ENCODE measurements at places on chromosomes 5 and 9.
A peak's percentile ranks its signal among the peaks of the same experiment; 100 is the strongest.

- no peak for DNase-seq
Measured at GRCh38 chr5:120052916-120053828, 410.9 kb upstream of the PRR16 start.

GRCh38 chr9:68507130-68507805 is 33.4 kb downstream of the TMEM252 start:
- DNase-seq = no peak

GRCh38 chr9:100595391-100596199 is 17.7 kb downstream of the CAVIN4 start:
- DNase-seq = peak; percentile 60

- DNase-seq = no peak
Measured at GRCh38 chr9:128523199-128523925, 18.8 kb downstream of the GLE1 start.

DNA sequence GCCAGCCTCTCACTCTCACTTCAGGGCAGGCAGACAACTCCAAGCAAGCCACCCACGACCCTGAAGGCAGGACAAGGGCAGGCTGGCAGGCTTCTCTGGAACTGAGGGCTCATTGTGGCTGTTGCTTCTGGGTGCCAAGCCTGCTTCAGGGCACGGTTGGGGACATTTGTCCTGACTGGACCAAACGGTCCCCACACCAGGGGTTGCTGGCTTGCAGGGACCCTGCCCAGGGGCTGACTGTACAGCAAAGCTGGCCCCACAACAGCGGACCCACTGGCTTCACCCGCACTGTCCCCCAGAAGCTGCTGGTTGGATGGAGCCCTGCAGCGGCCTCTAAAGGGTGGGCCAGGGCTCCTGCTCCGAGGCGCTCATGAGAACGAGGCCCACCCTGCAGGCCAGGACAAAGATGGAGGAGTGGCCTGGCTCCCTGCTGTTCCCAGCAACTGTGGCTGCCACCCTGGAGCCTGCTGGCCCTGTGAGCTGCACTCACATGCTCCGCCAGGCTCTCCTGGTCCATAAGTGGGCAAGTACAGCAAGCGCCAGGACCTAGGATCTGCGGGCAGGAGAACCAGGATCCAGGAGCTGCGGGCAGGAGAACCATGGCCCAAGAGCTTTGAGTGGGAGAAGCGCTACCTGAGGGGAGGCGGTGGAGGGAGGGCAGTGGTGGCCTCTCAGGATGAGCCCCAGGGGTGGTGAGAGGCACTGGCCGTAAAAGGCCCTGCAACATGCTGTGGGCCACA is 34.4 kb upstream of the NSMF start:
- no peak for DNase-seq

DNA sequence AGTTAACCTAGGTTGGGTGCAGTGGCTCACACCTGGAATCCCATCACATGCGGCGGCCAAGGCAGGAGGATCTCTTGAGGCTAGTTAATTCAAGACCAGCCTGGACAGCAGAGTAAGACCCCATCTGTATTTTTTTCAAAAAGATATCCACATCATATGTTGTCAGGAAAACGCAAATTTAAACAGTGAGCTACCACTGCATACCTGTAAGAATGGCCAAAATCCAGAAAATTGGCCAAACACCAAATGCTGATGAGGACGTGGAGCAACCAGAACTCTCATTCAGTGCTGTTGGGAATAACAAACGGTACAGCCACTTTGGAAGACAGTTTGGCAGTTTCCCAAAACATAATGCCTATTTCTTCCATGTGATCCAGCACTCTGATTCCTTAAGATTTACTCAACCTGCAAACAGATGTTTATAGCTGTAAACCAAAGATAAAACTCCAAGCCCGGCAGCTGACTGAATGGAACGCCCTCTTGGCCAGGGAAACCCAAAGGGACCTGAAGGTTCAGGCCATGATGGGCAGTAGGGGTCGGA is 12.4 kb downstream of the CEL start:
- no peak for DNase-seq

DNA sequence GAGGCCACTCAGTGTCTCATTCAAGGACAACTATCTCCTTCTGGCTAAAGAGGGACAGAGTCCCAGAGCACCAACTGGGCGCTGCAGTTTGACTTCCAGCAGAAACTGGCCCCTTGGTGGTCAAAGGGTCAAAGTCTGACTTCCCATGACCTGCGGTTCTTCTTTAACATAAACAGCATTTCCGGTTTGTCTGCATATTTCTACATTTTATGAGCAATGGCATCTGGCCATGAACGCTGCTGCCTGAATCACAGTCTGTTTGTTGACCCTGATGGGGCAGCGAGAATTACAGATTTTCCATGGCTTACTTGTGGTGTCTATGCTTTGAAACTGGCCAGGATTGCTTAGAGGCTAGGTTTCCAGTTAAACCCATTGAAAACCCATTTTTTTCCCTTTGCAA is 1.3 kb downstream of the TNFSF15 start:
- no peak for DNase-seq

GRCh38 chr9:114884787-114885452 is 45.5 kb downstream of the TNFSF8 start:
- DNase-seq = no peak

DNA sequence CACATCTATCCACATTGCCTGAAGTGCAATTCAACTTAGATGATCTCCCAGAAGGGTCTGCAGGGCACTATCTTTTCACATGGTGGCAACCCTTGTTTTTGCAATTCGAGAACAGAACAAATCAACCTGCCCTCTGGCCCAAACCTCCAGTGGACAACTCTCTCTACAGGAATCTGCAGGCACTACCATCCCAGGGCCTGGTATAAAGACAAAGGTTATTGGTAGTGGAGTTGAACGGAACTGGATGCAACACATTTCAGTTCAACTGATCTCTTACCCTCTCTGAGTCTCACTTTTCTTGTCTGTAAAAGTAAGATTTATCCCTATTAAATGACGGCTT is 153.2 kb upstream of the EGFLAM start:
- DNase-seq = no peak

- DNase-seq = no peak
Measured at GRCh38 chr5:14415698-14416074, 165.9 kb upstream of the OTULINL start.

GRCh38 chr9:80144856-80145255 is 573.1 kb downstream of the TLE4 start:
- no peak for DNase-seq

GRCh38 chr5:103021314-103021713 is 98.6 kb downstream of the GIN1 start:
- DNase-seq = no peak

- DNase-seq = no peak
Measured at GRCh38 chr9:117081641-117082317, 333.1 kb downstream of the ASTN2 start.

- no peak for DNase-seq
Measured at GRCh38 chr5:32283061-32283460, 29.7 kb downstream of the MTMR12 start.

DNA sequence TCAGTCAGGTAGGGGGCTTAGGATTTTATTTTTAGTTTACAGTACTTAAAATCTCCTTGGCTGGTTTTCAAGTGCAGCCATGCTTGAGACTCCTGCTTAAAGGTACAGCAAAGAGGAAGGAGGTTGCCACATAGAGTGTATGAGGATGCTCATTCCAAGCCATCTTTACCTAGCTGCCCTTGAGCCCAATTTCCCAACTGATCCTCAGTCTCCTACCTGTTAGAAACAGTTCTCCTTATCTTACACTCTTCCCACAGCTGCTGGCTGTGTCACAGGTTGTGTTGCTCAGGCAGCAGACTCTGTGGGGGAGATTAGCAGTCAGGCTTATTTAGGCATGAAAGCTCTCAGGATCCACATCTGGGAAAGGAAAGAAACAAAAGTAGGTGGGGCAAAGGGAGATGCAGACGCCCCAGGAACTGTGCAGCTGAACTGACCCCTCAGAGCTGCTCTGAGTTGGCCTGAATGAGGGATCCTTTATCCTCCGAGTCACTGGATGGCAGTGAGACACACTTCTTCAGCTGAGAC is 95.1 kb downstream of the NMUR2 start:
- no peak for DNase-seq

GRCh38 chr9:90044710-90045151 is 439.9 kb downstream of the GADD45G start:
- DNase-seq = no peak

DNA sequence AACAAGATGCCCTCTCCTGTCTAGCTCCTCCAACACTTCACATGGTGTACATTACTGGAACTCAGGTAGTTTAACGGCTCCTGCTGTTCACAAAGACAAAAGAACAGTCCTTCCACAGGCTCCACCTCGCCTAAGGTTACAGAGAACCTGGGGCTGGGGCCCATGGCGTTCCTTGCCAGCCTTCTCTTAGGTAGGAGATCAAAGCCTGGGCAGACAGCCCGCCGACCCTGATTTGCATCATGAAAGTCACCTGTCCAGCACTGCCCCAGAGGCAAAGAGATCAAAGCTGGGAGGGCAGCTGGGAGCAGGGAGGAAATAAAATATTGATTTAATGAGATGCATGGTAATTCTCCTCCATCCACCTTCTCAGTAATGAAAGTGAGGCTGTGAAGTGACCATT is 115.0 kb upstream of the SLIT3 start:
- no peak for DNase-seq

GRCh38 chr5:130138406-130139045 is 234.3 kb downstream of the CHSY3 start:
- no peak for DNase-seq

DNA sequence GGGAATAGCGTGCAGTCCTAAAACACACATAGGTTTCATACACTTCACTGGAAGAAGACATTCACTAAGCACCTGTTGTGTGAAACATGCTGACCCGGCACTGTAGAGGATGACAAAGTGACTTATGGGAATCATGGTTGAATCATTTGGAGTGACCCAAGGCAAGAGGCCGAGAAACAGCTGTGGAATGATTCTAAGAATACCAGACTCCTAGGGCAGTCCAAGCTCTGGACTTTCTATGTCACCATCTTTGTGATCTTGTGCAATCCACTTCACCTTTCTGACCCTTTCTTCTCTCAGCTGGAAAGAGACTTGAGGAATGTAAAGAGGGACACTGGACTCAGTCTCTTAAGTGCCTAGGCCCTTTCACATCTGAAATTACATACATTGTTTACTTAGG is 13.1 kb downstream of the MSANTD3 start:
- DNase-seq = no peak

DNA sequence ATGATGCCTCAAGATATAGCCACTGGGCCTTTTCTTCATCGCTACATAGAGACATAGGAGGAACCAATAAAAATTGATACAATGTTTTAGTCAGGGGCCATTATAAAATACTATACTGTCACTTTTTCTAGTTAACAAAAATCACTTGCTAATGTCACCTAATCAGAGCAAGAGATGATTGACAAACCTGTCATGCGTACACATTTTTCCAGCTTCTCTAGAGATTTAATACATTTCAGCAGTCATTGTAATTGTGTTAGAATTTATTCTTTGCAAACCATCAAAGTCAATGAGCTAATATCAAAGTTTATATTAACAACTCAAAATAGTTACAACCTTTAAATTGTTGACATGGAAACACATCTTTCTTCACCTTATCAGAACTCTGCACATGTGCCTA is 513.6 kb upstream of the SEMA6A start:
- DNase-seq = no peak

DNA sequence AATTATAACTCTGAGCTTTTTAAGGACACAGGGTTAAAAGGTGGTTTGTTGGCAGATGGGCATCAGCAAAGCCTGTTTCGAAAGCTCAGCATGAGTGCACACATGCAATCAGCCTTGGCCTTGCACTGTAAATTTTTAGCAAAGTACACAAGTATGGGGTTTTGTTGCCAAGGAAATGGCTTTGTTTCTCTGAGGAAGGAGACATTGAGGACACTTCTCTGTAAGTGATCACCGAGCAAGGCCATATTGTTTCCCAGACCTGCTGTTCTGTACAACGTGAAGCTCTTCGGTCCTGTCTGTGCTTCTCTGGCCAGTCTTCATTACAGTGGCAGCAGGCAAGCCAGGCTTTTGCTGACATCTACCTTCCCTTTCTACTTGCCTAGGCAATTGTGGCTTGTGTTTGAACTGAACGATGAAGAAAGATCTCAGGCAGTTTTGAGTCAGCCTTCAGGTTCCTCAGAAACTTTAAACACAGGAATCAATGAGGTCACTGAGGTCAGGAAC is 27.9 kb upstream of the GLRX start:
- no peak for DNase-seq

DNA sequence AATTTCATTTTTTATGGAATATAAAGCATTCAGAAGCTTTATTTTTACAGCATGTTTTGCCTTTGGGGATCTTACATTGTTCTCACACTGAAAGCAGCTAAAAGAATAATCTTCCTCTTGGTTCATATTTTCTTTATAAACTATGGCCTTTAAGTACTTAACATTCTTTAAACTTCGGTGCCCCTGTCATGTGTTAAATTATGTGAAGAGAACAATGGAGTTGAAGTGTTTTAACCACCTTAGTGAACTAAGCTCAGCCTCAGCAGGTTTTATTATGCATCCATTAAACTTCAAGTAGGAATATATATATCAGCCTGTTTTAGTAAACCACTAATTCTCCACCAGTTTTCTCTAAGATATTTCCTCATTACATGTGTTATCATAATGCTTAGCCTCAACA is 371.4 kb upstream of the CDH18 start:
- DNase-seq = no peak

GRCh38 chr9:89945133-89945532 is 340.3 kb downstream of the GADD45G start:
- no peak for DNase-seq

GRCh38 chr5:153122403-153122802 is 368.1 kb upstream of the GRIA1 start:
- DNase-seq = no peak

GRCh38 chr5:42250-42649 is 49.7 kb upstream of the PLEKHG4B start:
- no peak for DNase-seq

DNA sequence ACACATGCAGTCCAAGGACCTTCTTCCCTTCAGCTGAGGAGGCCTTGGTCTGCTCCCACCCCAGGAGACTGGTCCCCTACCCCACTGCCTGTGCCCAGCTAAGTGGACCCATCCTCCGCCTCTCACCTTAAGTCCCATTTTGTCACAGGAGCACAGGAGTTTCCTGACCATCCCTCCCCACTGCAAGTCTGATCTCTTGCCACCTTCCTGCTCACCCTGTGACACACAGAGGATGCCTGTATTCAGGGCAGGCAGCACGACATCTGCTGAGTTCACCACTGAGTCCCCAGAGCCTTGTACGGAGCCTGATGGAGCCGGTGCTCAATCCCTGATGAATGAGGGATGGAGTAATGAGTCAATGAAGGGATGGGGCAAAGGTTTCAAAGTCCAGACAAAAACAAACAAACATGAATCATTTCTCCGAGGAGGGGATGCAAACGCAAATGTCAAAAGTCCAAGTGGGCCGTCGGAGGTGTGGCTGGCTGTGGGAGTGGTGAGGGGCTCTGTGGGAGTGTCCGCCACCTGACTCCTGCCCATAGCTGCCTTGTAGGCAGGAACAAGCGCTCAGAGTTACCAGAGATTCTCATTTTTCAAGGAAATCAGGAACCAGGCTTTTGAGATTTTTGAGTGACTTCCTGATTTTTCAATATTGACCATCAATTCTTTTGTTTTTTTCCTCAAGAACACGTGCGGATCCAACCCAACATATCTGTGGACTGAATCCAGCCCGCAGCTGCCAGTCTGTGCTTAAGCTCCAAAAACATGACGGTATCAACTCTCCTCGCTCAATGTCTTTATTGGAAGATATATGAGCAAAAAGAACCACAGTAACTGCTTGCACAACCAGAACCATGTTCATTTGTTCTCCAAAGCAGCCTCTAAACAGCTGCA is 4.4 kb downstream of the RAPGEF1 start:
- no peak for DNase-seq

All from hematopoietic multipotent progenitor cell treated with erythropoietin and hydrocortisone succinate and interleukin-3 and kit ligand, for 15 days (in vitro differentiated cells).